ENCODE measurements at places on chromosomes 12 and 14.

- DNase-seq: no peak
These were observed 64.9 kb upstream of the OTX2 start for GRCh38 chr14:56875104-56875675.

GRCh38 chr12:76032043-76032981 lies 736 bp upstream of the PHLDA1 start:
- peak; percentile 81 for DNase-seq

DNA sequence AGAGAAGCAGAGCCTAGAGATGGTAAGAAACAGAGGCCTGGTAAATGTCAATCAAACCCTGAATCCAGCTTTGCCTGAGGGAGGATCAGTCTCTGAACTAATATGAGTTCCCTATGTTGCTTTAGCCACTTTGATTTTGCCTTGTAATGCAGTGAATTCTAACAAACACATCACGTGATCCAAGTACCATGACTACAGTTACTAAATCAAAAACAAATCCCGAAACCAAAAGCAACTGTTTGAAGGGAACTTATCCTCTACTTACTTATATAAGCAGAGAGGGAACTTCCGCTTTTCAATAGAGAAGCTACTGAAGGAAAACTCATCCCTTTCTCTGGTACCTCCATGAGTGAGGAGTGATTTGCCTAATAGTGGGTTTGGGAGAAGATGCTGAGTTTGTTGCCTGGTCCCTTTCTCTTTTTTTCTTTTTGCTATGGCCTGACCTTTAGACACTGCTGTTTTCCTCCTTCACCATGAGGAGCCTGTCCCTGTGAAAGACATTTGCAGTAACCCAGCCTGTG lies 7.7 kb upstream of the PPTC7 start:
- peak; percentile 82 for DNase-seq

DNA sequence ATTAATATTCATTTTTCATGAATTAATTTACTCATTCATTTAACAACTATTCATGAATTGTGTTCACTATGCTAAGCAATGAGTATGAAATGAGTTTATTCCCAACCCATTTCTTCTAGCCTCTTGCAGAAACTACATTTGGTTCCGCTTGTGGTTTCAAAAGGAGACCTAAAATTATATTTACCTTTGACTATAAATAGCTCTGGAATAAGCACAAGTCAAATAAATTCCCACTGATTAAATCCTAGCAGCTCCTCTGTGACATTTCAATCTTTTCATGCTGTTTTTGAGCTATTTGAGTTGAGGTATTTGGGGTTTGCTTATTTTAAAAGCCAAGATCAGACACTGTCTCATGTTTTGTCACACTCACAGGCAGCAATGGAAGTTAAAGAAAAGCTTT lies 46.9 kb downstream of the DUSP6 start:
- no peak for DNase-seq

DNA sequence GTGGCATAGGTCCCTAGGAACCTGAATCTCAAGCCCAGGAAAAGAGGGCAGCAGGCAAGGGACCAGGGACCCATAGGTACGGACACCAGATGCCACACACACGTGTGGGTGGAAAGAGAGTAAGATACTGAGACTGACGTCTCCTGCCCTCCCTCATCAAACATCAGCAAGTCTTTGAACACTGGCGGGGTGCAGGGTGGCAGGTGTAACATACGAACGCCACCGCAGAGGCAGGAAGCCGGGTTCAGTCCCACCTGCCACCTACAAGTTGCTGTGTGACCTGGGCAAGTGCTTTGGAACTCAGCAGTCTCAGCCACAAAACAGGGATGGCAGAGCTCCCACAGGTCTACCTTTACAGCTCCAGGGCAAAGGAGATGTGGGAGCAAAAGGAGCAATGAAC lies 11.1 kb downstream of the ACTN1 start:
- DNase-seq: no peak

GRCh38 chr14:88079624-88080023 lies 74.7 kb downstream of the GPR65 start:
- no peak for DNase-seq

- no peak for DNase-seq
These were observed 26.5 kb downstream of the PHETA1 start for GRCh38 chr12:111342376-111342775.

DNA sequence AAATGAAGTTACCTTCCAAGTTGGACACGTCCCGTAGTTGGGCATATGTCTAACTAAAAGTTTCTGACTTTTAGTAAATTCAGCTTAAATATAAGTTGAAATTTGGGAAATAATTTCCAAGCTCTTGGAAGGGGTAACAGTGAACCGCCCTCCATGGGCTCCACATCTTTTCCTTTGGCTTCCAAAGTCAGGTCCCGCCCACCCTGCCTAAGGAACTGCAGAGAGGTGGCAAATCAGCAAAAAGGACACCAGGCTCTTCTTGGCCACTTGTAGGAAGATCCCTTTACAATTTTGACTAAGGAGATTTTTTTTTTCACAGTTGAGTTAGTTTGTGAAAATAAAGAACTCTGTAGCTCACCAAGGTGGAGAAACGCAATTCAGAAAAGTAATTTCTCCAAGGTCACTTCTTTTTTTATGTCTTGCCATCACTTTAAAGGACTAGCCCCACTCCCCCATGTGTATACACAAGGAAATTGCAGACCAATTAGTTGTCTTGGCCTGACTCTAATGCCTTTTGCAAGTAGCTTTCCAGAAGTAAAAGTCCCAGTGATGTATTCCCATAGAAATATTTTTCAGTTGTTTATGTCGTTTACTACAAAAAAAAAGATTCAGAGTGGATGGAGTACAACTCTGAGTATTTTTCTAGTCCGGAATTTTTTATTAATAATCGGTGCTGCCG lies 181.2 kb downstream of the PELI2 start:
- no peak for DNase-seq

DNA sequence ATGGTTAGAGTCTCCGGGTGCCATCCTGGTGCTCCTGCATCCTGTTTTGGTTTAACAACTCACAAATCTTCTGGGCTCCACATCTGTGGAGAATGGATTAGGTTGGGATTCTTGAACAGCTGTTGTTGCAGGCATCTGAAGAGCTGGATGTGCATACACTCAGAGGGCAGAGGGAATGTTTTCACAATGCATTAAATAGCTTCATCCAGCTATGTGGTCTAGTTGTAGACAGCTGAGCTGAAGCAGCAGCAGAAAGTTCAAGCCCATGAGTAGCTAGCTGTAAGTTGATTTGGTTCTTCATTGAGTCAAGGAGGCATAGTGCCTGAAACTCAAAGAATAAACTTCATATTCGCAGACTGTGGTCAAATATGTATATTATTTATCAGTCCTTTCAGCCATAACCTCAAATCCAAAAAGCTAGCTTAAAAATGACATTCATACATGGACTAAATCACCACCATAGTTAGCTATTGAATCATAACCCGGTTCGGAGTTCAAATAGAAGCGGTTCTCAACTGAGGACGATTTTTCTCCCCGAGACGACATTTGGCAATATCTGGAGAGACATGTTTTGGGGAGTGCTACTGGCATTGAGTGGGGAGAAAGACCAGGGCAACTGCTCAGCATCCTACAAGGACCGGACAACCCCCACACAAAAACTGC lies 858 bp upstream of the ANKRD13A start:
- DNase-seq: no peak

GRCh38 chr12:123056709-123057108 lies 76.2 kb downstream of the ARL6IP4 start:
- no peak for DNase-seq

DNA sequence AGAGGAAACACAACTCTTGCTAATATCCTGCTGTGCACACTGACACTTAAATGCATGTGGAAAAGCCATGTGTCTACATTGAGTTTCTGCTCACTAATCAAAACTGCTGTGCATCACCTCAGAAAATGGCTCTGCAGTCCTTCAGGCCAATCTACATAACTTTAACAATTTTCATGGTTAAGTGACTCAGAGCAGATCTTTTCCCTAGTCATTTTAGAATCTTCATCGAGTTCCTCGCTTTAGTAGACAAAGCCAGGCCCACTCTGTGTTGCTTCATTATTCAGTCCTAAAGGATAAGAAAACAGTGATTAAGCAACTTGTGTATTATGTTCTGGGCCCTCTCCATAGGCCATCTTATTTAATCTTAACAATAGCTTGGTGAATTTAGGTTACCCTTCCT lies 250.0 kb downstream of the KCNC2 start:
- DNase-seq: no peak

DNA sequence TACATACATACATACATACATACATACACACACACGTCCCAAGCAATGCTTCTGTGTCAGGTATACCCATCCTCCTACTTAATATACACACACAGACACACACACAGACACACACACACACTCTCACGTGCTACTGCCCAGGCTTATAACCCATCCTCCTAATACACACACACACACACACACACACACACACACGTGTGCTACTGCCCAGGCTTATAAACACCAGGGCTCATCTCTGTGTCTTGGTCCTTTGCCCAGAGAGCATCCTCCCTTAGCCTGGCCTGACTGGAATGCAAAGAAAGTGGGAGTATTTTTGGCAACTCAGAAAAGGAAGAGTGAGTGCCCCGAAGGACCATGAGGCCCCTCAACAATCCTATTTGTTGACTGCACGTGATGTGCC lies 129.0 kb downstream of the RBM19 start:
- no peak for DNase-seq

DNA sequence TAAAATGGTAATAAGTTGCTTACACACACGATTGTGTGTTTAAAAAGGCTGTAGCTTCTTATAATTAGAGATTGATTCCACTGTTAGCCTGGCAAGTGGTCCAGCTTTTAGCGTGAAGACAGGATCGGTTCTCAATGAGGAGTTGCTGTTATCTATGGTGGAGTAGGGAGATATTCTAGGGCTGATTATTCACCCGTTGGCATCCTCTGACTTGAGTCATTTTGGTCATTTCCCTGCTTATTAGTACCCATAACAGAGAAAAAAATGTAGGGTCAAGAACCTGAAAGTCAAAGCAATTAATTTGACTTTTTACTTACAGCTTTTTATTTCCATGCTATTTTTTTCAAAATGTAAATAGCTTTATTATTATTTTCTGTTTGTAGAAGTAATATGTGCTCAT lies 76.0 kb downstream of the KCNK13 start:
- DNase-seq: no peak

- DNase-seq: no peak
These were observed 3.4 kb upstream of the PGAM5 start for GRCh38 chr12:132707241-132707640.

GRCh38 chr14:35352274-35353233 lies 52.0 kb downstream of the NFKBIA start:
- DNase-seq: no peak

DNA sequence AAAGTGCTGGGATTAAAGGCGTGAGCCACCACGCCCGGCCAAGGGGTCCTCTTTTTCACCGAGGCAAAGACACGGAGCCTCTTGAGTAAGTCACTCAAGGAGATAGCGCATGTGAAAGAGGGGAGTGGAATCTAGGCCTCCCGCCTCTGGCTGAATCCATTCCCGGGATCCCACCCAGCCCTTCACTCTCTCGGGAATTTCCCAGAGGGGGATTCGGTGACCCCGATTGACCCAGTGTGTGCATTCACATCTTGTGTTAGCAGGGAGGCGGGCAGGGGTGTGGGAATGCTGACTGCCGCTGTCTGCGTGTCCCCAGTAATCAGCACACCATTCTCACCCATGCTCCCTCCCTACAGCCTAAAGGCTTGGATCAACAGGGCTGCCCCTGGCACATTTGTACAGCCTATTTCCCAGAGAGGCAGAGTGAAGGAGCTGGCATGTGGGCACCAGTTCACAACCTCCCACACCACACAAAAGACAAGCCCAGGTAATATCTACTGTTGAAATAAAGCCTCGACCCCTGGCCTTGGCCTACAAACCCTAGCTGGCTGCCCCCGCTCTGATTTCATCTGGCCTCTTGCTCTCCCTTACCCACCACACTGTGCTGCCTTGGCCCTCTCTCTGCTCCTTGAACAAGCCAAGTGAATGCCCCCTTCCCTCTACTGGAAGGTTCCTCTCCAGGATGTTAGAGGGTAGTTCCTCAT lies 1.3 kb upstream of the LTBP2 start:
- DNase-seq: no peak

DNA sequence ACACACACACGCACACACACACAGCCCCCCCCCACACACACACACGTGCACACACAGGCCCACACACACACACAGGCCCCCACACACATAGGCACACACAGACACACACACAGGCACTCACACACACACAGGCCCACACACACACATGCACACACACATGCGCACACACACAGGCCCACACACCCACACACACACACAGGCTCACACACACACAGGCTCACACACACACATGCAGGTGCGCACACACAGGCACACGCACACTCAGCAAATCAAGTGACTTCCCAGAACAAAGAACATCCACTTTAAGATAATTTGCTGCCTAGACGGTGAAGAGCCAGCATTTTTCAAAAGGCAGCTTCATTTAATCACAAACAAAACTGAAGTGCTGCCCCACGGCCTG lies 78.5 kb upstream of the FBRSL1 start:
- no peak for DNase-seq

DNA sequence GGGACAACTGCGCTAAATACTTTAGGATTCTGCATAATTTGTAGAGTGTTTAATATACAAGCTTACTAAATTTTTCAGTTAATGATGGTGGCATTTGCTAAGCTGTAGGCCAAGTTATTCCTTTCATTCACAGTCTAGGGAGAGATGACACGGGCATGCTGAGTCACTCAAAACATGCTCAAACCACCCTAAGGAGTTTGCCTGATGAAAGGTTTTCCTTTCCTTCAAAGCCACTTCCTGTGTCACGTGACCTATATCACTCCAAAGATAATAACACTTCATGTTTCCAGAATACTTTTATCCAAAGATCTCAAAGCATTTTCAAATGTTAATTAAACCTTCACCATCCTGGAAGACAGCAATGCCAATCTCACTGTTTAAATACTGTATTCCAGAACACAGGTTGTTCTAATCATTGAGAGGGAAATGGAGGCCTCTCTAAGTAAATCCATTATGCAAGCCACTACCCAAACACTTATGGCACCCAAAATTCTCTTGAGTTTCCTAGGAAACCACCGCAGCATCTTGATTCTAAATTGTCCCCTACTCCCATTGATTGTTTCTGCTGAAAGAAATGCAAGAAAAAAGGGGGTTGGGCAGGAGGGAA lies 207.0 kb upstream of the CDKN3 start:
- peak; percentile 48 for DNase-seq

DNA sequence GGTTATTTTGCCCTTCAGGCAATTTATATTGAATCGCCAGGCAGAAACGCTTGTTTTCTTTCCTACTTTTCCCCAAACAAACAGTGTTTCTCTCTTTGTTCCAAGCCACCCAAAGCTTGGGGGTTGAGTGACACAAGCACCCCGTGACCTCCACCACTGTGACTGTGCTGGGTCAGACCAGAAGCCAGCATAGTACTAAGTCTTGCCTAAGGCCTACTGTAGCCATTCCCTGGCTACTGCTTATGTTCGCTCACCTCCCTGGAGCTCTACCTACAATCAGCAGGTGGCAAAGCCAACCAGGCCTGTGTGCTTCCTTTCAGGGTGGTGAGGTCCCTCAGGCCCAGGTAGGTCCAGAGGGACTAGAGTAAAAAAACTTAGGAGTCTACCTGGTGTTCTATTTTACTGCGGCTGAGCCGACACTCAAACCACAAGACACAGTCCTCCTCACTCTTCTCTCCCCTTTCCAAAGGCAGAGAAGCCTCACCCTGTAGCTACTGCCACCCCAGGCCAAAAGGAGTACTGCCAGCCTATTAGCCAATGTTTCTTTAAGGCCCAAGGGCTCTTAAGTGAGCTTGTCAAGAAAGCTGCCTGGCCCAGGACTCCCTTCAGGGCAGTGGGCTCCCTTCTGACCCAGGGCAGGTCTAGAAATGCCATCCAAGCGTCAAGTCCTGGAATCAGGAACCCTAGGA lies 411.8 kb upstream of the MIS18BP1 start:
- DNase-seq: no peak
